Mucosa of gallbladder (tissue), 1 donor: ENCODE measurements at places on chromosomes 4 and X. TPM values are rescaled to one million over a fixed set of nuclear protein-coding genes. Genes with fewer than 3 reads are reported as not detected.

DNA sequence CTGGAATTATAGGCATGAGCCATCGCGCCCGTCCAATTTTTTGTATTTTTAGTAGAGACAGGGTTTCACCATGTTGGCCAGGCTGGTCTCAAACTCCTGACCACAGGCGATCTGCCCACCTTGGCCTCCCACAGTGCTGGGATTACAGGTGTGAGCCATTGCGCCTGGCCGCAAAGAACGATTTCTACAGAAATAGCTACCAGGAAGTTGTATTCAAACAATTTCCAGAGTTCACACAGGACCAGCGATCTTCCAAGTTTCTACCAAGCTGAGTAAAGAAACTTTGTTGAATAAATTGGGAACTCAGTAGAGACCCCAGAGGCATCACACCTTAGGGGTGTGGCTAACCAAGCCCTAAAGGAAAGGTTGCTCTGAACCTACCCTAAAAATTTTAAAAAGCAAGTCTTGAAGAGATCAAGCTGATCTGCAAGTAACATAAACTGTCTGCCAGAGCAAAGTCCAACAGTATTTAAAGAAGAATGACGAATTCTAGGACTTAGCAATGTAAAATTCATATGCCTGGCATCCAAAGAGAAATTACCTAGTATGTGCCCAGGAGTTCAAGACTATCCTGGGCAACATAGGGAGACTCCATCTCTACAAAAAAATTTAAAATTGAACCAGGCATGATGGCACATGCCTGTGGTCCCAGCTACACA lies 48.4 kb upstream of the USP9X start:
- no peak for DNase-seq

GRCh38 chr4:143178923-143179322 lies 5.8 kb upstream of the USP38 start:
- DNase-seq = peak; percentile 22

- no peak for DNase-seq
These were observed 4.7 kb upstream of the TCEAL1 start for GRCh38 chrX:103624111-103624510.

The ASIC5 gene
- not detected for total RNA-seq

The CT47B1 gene
- total RNA-seq = not detected

The EPGN gene
- not detected for total RNA-seq
